ENCODE measurements at places on chromosomes 5 and 9. TPM values are rescaled to one million over a fixed set of nuclear protein-coding genes. Genes with fewer than 3 reads are reported as not detected.

- peaks cover 2% of the 10 kb centered on the region for H3K27me3 ChIP-seq
- no peaks in the 10 kb centered on the region for H3K36me3 ChIP-seq
- no peak for DNase-seq
- no peak overlapping the region for H3K4me3 ChIP-seq
- H3K4me1 ChIP-seq: no peaks in the 10 kb centered on the region
- H3K27ac ChIP-seq: no peak overlapping the region
Measured at GRCh38 chr5:16995372-16995771, 59.3 kb upstream of the MYO10 start.

- DNase-seq: no peak
- no peak overlapping the region for H3K27ac ChIP-seq
- H3K27me3 ChIP-seq: peaks cover 3% of the 10 kb centered on the region
- H3K4me3 ChIP-seq: no peak overlapping the region
Measured at GRCh38 chr5:61697809-61698558, 365.9 kb downstream of the ZSWIM6 start.

PLK2 gene
- 29.4 TPM for total RNA-seq

P4HA2 gene
- not detected for total RNA-seq

DNA sequence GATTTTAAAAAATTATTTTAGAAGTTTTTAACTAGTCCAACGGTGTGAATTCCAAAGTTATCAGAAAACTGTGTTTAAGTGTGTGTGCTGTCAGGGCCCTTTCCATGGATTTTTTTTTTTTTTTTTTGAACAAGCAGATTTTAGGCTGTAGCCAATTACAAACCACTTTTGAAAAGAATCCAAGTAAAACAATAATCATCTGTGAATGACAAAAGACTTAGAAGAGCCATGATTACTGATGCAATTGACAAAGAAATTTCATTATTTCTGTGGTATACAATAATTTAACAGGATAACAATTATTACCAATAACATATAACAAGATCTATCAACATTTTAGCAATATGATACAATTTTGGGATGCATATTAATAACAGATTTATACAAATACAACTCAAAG is 16.2 kb upstream of the PAIP1 start:
- H3K27me3 ChIP-seq: no peaks in the 10 kb centered on the region
- DNase-seq: no peak
- H3K4me3 ChIP-seq: no peak overlapping the region
- H3K4me1 ChIP-seq: no peaks in the 10 kb centered on the region

DNA sequence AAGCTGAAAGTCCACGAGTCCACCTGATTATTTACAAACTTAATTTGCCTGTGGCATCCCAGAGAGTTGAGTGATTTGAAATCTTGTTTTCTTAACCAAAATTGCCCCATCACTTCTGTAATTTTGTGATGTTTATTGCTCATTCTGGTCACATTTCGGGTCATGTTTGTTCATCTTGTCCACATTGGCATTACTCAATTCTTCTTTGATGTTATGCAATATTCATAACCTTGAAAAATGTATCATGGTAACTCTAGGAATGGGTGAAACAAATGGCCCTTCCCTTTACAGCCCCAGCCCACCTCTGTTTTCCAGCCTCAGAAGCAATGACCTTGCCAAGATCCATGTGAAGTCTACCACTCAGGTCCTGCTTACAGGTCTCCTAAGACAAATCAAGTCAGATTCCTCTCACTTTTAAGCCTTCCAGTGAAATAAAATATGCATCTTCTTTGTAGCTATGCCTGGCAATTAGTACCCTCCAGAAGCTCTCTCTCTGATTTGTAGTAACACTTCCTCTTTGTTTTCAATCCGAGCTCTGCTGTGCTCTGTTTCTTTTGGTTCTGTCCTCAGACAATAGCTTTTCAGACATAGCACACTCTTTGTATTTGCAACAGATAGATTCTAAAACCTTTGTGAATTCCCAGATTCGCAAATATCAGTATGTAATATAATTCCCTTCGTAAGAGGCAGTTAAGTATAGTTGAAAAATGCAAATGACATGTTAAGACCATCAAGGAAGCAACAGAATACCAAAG is 330.3 kb upstream of the IRX1 start:
- no peaks in the 10 kb centered on the region for H3K4me1 ChIP-seq
- H3K27ac ChIP-seq: no peak overlapping the region
- no peak for DNase-seq

DNA sequence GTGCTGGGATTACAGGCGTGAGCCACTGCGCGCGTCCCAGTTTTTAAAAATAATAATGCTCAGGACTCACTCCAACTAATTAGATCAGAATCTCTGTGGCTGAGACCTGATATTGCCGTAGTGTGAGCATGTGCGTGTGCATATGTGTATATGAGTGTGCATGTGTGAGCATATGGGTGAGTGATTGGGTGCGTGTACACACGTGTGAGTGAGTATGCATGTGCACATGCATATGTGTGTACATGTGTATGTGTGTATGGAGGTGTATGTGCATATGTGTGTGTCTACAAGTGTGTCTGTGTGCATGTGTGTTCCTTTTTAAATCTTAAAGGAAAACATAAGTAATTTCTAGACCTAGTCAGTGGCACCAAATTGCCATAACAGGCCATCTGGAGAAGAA is 54.8 kb upstream of the CKS2 start:
- no peaks in the 10 kb centered on the region for H3K4me1 ChIP-seq
- DNase-seq: no peak
- no peaks in the 10 kb centered on the region for H3K36me3 ChIP-seq
- H3K27me3 ChIP-seq: peaks cover 13% of the 10 kb centered on the region
- no peak overlapping the region for H3K4me3 ChIP-seq
- no peak overlapping the region for H3K27ac ChIP-seq

GNA14 gene
- not detected for total RNA-seq

DNA sequence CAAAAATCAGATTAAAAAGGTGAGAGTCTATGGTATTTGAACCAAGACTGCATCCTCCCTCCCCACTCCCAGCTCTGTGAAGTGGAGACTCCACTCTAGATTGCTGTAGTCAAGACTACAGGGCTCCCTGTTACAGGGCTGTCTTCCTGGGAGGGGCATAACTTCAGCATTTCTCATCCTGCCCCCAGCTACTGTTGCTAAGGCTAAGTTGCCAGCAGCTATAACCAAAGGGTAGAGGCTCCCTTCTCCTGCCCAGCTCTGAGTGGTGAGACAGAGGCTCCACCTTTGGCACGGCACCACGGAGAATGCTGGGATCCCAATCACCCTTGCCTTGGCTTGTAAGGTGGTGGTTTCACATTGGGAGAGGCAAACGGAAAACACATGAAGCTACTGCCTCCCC is 39.2 kb upstream of the GCNT4 start:
- H3K4me3 ChIP-seq: no peak overlapping the region
- no peak for DNase-seq
- H3K27ac ChIP-seq: no peak overlapping the region
- no peaks in the 10 kb centered on the region for H3K4me1 ChIP-seq
- H3K27me3 ChIP-seq: peaks cover 2% of the 10 kb centered on the region

GRCh38 chr5:2960294-2960693 is 208.8 kb upstream of the IRX2 start:
- no peaks in the 10 kb centered on the region for H3K36me3 ChIP-seq
- no peaks in the 10 kb centered on the region for H3K4me1 ChIP-seq
- DNase-seq: no peak

GRCh38 chr9:120935383-120935857 is 8.8 kb upstream of the TRAF1 start:
- DNase-seq: no peak
- no peak overlapping the region for H3K4me3 ChIP-seq
- no peaks in the 10 kb centered on the region for H3K27me3 ChIP-seq
- peak overlapping the region; percentile 75 for H3K27ac ChIP-seq
- H3K4me1 ChIP-seq: peaks cover 62% of the 10 kb centered on the region

DNA sequence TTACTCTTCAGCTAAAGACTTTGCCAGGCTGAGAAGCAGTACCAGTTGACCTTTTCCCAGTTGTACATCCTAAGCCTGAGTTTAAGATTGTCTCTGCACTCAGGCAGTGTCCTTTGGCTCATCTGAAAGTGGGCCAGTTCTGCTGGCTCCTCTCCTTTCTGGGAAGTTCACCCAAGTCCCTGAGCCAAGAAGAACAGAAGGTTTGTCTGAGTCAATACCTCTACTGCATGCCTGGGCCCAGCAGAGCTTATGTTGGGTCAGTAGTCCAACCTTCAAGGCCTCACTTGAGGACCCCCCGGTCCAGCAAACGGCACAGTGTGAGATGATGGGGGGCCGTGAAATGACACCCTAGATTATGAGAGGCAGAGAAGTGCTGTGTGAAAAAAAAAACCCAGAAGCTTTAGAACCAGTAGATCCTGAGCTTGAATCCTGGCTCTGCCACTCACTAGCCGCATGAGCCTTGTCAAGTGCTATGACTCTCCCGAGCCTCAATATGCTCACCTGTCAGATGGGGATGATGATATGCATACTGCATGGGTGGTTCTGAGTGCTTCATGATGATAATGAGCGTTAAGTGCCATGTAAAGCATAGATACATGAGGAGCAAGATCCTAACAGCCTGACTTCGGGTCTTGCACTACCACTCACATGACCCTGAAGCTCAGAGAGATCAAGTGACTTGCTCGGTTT is 156.0 kb downstream of the MACROH2A1 start:
- H3K27ac ChIP-seq: no peak overlapping the region
- no peaks in the 10 kb centered on the region for H3K36me3 ChIP-seq
- H3K4me1 ChIP-seq: no peaks in the 10 kb centered on the region

GRCh38 chr5:146401021-146401420 is 46.1 kb upstream of the TCERG1 start:
- H3K27ac ChIP-seq: no peak overlapping the region
- H3K36me3 ChIP-seq: no peaks in the 10 kb centered on the region
- peaks cover 2% of the 10 kb centered on the region for H3K27me3 ChIP-seq

SMIM33 gene
- 0.19 TPM for total RNA-seq

DNA sequence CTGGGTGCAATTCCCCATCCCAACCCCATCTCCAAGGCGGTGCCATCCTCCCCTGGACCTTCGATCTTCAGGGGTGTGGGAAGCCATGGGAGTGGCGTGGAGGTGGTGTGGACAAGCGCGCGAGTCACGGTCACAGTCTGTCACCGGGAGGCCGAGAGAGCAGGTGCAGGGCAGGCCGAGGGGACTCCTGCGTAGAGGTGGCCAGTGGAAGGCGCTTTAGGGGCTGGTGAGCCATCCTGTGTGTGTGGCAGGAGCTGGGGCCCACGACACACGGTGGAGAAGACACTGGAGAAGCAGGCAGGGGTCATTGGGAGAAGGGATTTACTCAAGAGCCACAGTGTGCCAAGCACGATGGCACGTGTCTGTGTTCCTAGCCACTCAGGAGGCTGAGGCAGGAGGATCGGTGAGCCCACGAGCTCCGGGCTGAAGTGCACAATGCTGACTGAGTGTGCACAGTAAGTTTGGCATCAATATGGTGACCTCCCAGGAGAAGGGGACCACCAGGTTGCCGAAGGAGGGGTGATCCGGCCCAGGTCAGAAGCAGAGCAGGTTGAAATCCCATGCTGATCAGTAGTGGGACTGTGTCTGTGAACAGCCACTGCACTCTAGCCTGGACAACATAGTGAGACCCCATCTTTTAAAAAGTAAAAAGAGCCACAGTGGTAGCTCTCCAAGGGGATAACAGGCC is 145.1 kb upstream of the PHYKPL start:
- H3K27ac ChIP-seq: no peak overlapping the region
- H3K4me3 ChIP-seq: no peak overlapping the region
- no peaks in the 10 kb centered on the region for H3K36me3 ChIP-seq

HIGD2A gene
- total RNA-seq: 109 TPM

FOXD1 gene
- total RNA-seq: not detected

DNA sequence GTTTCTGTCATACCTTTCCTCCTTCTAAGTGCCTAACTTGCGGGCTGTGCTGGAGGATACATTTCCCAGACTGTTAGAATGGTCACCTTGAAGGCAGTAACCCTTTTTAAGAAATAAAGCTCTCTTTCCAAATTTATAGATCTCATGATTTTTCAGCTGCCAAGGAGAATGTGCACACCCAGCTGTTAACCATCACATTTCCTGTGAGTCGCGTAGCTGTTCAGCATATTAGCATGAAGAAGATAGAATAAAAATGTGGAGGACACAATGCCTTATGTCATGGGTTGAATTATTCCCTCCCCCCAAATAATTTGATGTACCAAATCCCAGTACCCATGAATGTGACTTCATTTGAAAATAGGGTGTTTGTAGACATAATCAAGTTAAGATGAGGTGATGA is 729.4 kb downstream of the MTRR start:
- no peak overlapping the region for H3K27ac ChIP-seq
- H3K4me1 ChIP-seq: no peaks in the 10 kb centered on the region
- no peak for DNase-seq

MCTP1 gene
- total RNA-seq: 1.0 TPM

DNA sequence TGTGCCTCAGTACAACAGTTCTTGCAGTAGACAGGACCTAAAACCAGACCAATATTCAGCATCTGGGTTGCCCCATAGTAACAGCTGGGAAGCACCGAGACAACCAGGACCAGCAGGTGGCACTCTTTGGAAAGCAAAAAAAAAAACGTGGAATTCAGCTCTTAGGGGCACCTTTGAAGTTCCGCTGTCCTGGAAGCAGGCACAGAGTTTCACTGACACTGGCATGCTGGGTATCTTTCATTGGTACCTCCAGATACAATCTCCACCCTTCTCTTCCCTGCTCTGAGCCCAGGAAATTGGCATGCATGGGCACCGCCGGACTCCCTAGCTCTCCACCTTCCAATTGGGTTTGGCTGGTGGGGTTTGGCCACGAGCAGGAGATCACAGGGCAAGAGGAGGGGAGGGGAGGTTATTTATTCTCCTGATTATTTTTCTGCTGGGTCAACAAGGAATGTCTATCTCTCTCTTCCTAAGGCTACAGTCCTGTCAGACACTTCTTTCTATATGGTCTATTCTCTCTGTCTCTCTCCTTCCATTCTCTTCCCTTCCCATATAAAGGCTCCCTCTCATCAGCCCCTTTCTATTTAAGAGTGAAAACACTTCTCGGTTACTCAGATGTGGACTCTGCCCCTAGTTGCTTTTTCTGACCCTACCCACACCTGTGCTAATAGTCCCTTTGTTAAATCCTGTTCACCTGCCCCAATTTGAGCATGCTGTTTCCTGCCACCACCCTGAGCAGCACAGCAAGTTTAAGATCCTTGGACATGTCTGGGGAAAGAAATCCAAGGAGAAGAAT is 1.9 kb upstream of the IDNK start:
- peak; percentile 17 for DNase-seq
- H3K27me3 ChIP-seq: no peaks in the 10 kb centered on the region
- no peaks in the 10 kb centered on the region for H3K36me3 ChIP-seq
- H3K27ac ChIP-seq: no peak overlapping the region
- no peak overlapping the region for H3K4me3 ChIP-seq

PCDHB5 gene
- total RNA-seq: 0.30 TPM

GRCh38 chr5:54234304-54234933 is 76.0 kb downstream of the ARL15 start:
- no peak for DNase-seq
- H3K36me3 ChIP-seq: no peaks in the 10 kb centered on the region
- no peak overlapping the region for H3K27ac ChIP-seq
- H3K27me3 ChIP-seq: no peaks in the 10 kb centered on the region
- H3K4me1 ChIP-seq: no peaks in the 10 kb centered on the region
- H3K4me3 ChIP-seq: no peak overlapping the region

NCS1 gene
- total RNA-seq: 0.20 TPM

DNA sequence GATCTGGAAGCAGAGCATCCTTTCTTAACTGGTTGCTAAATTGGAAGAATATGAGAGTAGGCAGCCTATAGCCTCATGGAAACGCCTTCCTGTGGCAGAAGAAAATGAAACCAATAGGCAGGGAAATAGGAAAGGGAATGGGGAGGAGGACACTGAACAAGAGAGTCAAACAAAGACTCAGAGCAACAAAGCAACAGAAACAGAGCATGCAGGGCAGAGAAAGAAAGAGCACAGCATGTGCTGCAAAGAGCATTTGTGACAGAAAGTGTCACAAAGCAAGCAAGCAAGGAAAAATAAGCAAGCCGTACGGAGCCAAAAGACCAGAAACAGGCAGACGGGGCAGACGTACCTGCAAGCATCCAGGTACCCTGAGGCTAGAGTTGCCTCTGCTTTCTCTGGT is 123.1 kb downstream of the RAPGEF6 start:
- H3K27me3 ChIP-seq: no peaks in the 10 kb centered on the region
- H3K4me1 ChIP-seq: peaks cover 19% of the 10 kb centered on the region
- no peak for DNase-seq
- no peak overlapping the region for H3K4me3 ChIP-seq

All from T-cell (primary cell).